ENCODE measurements at places on chromosomes 13 and 19. TPM values are rescaled to one million over a fixed set of nuclear protein-coding genes. Genes with fewer than 3 reads are reported as not detected.

DNA sequence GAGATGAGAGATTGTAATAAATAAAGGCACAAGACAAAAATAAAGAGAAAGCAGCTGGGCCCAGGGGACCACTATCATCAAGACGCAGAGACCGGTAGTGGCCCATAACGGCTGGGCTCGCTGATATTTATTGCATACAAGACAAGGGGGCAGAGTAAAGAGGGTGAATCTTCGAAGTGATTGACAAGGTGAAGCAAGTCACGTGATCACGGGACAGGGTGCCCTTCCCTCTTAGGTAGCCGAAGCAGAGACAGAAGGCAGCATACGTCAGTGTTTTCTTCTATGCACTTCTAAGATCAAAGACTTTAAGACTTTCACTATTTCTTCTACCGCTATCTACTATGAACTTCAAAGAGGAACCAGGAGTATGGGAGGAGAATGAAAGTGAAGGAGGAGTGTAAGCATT lies 4.6 kb upstream of the PRKCG start:
- DNase-seq: no peak

NLRP4 gene
- not detected for total RNA-seq

- DNase-seq: no peak
Measured at GRCh38 chr19:31528261-31528660, 179.0 kb upstream of the TSHZ3 start.

DNA sequence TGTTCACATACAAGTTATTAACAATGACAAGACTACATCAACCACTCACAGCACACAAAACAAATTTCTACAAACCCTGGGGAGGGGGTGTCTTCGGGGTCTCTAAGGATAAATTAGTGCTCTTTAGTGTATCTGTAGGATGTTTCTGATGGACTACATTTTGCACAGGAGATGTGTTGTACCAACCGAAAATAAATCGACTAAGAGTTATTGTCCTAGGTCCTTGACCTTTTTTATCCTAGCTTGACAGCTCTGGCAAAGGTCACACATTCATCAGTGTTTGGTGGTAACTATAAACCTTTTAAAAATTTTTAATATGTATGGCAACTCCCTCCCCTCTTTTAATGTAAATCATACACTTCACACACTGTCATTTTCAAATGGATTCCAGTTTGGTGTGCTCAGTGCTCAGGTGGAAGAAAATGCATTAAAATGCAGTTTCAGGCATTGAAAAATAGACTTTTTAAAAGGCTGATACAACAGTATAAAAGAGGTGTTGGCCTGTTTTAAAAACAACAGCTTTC lies 7.7 kb downstream of the ZIC5 start:
- DNase-seq: no peak

- DNase-seq: peak; percentile 78
Measured at GRCh38 chr19:12782174-12782423, 6.7 kb upstream of the HOOK2 start.

DNA sequence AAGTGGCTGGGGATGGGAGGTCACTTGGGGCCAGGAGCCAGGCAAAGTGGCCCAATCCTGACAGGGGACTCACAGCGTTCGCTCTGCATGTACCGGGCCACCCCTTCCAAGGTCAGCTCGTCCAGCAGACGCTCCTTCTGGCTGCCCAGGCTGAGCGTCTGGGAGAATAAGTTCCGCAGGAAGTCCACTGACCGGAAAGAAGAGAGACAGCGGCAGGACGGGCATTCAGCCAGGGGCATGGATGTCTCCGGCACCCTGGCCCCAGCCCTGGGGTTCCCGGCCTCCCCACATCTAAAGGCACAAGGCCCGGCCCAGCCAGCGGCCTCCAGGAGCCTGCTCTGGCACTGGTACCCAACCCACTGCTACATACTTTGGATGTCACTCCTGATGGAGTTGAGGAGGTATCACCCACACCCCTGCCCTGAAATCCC lies 6.1 kb downstream of the SIRT2 start:
- no peak for DNase-seq

DNA sequence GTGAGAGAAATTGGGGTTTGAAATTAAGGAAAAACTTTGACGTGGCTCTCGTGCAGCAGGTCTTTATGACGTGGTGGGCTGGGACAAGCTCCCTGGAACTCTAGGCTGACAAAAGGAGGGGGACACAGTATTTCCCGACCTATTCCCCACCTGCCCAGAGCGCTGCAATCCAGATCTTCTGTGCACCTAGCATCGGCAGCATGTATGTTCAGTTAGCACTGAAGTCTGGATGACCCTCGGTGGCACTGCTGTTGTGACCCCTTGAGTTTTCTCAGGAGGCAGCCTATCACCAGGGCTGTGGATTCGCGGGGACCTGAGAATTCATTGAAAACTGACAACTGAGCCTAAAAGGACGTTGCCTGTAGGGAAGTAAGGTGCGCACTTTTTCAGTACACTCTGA lies 9.1 kb upstream of the ZNF536 start:
- DNase-seq: no peak

DNA sequence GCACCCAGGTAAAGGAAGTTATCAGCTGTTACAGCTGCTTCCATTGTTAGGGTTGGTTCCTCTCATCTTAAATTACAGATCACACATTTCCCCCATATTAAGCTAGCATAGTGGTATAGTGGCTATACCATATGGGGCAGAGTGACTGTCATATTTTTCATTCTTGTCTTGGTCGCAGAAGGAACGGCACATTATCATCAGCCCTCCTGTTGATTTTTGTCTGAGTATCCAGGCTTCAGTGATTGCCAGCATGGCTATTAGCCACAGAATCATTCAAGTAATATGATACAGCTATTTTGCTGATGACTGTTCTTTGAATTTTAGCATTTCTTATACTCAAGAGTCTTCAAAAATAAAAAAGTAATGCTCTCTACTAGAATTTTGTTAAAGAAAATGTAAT lies 240.9 kb downstream of the LIG4 start:
- DNase-seq: no peak

DNA sequence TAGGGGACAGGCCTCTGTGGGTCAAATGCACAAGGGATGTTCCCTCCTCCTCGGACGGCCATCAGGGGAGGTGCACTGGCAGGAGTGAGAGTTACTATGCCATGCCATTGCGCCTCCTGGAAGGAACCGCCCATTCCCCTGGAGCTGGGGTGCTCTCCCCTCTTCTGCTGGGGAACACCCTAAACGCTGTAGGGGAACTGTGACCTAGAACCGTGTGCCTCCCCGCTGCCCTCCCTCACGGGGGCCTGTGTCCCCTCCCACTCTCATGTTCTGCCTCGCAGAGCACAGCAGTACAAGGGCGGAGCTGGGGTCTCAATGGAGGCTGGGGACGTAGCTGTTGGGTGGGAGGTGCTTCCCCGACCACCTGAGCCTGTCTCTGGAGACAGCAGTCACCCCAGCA lies 17.2 kb upstream of the CRTC1 start:
- DNase-seq: no peak

DNA sequence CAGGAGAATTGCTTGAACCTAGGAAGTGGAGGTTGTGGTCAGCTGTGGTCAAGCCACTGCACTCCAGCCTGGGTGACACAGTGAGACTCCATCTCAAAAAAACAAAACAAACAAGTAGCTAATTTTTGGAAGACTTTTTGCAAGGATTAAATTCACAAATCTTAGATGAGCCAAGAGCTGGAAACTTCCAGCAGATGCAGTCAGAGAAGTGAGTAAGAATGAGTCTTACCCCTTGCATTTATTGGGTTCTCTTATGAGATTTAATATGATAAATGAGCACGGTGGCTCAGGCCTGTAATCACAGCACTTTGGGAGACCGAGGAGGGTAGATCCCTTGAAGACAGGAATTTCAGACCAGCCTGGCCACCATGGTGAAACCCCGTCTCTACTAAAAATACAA lies 44.9 kb upstream of the NBEA start:
- DNase-seq: no peak

- no peak for DNase-seq
Measured at GRCh38 chr13:113930671-113931637, 42.9 kb downstream of the C13orf46 start.

DNA sequence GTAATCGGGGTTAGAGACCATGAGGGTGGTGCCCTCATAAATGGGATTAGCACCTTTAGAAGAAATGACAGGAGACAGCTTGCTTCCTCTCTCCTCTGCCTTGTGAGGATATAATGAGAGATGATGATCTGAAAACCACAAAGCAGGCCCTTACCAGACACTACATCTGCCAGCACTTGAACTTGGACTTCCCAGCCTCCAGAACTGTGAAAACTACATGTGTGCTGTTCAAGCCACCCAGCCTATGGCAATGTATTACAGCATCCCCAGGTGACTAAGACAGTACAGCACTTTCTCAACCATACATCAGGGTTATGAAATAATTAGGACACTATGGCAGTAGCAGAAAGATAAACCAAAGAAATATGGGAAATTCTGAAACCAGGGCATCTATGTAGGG lies 7.4 kb downstream of the ZNF564 start:
- DNase-seq: no peak

CDX2 gene
- not detected for total RNA-seq

ZNF560 gene
- total RNA-seq: not detected
